ENCODE measurements at places on chromosomes 7 and 10. TPM values are rescaled to one million over a fixed set of nuclear protein-coding genes. Genes with fewer than 3 reads are reported as not detected.

POLR2J2 gene
- 6.9 TPM for total RNA-seq

POLR1F gene
- 39.0 TPM for total RNA-seq

A1CF gene
- total RNA-seq: not detected

PMS2 gene
- 27.3 TPM for total RNA-seq

TAC1 gene
- total RNA-seq: 0.72 TPM

GHRHR gene
- total RNA-seq: not detected

BAIAP2L1 gene
- 2.3 TPM for total RNA-seq

TMEM184A gene
- total RNA-seq: 0.14 TPM

PNLIP gene
- not detected for total RNA-seq

SPDYE6 gene
- not detected for total RNA-seq

IFIT1B gene
- total RNA-seq: not detected

SPDYE3 gene
- not detected for total RNA-seq

CNPY1 gene
- total RNA-seq: not detected
